ENCODE measurements at places on chromosomes 5 and 9.

DNA sequence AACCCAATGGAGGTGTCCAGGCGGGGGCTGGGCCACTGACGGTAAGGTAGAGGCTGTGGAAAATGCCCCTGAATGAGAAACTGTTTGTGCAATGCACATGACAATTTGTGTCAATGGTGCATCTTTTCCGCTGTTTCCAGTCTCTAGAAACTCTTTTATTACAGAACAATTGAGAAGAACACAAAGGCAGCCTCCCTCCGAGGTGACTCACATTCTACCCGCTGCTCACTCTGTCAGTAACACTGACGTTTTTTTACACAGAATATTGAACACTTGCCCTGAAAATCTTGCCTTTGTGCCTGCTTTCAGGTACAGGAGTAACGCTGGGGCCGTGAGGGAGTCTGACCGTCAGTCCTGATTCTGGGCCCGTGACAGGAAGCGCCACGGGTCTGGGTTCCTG is 11.7 kb upstream of the TENT4A start:
- DNase-seq, result no peak

DNA sequence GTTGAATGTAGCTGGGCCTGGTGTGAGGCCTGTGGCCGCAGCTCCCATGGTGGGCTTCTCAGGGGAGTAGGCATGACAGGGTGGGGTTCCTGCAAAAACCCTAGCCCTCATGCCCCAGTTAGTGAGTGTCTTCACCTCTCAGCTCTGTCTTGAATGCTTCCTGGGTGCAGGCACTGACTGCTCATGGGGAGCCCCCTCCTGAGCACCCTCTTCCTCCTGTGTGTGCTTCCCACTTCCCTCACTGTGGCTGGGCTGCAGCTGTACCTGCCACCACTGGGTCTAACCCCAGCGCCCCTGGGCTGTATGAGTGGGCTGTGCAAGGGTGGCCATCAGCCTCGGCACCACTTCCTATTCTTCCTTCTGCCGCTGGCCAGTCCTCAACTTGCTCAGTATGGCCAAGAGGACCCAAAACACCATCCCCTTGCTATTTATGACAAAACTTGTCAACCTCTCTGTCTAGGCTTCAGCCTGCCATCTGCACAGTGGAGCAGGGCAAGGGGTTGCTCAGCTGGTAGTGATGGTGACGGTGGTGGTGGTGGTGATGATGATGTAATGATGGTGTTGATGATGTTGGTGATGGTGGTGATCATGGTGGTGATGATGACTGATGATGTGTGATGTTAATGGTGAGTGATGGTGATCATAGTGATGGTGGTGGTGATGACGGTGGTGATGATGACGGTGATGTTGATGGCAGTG is 67.5 kb downstream of the RXRA start:
- DNase-seq, result no peak

DNA sequence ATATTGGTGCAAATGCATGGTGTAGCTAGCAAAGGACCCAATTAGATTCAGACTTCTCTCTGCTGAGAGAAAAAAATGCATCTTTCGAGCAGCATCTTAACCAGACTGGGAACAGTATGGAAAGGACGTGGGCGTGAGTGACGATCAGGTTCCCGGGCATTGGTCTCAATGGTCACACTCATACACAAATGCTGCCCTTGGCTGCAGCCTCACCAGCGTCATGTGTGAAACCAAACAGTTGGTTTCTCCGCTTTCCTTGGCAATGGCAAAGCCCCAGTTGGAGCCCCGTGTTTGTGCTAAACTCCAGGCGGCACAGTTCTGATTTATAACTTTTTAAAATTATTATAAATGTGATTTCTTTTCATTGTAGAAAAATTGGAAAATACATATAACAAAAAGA is 237.8 kb downstream of the SEC61B start:
- DNase-seq, result no peak

DNA sequence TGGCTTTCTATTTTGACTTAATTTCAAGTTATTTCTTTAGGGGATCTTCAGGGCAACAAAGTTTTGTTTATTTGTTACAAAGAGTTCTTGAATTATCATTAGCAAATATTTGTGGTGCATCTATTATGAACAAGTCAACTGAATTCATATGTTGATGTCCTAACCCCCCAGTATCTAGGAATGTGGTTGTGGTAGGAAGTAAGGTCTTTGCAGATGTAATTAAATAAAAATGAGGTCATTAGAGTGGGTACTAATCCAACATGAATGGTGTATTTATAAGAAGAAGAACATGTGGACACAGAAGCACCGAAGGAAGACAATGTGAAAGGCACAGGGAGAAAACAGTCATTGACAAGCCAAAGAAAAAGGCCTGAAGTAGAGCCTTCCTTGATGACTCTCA is 474.0 kb upstream of the DAB2 start:
- DNase-seq, result no peak

- DNase-seq, result no peak
Observed at GRCh38 chr9:124835026-124835557, 18.2 kb upstream of the WDR38 start.

DNA sequence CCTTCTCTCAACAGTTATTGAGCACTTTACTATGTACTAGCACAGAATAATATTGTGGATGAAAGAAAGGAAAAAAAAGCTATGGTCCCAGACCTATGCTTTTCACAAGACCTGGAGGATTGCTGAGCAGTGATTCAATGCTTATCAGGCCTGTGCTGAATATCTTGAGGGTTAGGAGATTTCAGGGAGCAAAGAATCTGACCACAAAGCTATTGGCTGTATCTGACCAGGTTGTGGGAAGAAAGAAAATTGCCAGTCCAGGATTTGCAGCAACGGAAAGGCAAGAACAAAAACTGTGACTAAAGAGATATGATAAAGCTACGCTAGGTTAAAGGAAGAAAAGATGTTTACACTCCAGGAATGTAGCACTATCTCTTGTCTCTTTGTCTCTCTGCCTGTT is 14.9 kb upstream of the MACIR start:
- no peak for DNase-seq

DNA sequence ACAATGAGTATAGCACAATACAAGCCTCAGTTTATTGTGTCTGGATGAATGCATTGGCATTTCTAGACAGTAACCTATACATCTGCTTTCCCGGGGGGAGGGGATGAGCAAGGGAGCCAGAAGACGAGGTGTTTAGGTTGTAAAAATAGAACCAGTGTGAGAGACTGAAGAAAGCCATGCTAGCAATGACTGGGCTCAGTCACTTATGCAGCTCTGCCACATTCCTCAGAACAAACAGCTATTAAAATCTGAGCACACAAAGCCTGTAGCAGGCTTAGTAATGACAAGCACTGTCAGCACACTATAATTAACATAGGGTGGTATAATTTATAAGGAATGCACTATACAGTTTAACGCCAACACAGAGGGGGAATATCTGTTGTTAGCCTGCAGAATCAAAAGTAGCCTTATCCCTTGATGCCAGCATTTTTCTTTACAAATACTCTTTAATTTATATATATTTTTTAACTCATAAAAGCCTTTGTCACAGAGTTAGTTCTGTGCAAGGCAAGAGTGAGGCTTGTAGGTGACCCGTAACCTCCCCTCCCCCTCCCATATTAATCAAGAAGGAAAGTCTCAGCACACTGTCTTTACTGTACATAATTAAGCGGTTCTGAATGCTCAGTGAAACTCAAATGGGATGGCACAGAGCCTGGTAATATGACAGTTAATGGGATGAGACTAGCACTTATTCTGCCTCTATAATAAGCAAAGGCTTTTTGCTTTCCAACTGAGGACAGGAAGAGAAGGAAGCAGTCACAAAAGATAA is 295.4 kb downstream of the CSNK1G3 start:
- no peak for DNase-seq

DNA sequence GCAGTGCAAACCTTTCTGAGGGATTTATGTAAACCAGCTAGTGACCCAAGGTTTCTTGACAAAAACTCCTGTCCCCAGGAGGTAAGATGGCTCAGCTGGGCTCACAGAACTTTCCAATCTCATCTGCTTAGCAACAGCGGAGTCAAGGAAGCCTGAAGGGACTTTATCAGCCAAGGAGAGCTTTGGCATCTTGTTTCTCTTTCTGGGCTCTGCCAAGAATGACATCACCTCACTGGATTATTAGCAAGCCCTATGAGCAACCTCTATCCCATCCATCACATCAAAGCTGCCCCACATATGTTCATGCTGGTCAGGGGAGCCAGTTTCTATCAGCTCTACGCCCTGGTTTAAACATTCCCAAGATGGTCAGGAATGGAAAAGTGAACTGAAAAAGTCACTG is 461.3 kb downstream of the ENC1 start:
- DNase-seq, result no peak

DNA sequence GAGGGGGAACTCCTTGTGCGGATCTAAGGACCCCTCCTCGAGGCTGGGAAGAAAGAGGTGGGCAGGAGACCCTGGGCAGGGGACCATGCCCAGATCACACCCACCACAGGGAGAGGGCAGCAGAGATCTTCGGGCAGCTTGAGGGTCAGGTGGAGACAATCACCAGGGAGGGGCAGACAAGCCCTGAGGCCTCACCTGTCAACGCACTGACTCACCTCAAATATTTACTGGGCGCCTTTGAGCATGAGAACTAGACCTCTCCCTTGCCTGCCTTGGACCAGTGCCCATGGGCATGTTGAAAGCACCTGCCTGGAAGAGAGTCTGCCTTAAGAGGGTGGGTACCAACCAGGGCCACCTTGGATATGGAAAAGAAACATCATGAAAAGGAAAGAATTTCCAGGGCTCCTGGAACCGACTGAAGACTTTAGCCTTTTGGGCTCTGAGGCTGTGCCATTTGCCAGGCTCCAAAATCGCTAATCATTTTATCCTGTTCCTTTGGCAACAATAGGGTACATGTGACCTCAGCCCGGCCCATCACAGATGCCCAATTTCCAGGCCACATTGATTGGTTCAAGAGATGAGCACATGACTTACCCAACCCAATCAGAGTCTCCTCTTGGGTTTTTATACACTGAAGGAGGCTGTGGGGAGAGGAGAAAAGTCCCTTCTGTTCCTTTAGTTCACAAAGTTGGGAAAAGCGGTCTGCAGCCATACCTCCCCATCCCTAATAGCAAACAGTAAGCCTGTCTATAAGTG is 10.4 kb upstream of the SPINK4 start:
- no peak for DNase-seq

DNA sequence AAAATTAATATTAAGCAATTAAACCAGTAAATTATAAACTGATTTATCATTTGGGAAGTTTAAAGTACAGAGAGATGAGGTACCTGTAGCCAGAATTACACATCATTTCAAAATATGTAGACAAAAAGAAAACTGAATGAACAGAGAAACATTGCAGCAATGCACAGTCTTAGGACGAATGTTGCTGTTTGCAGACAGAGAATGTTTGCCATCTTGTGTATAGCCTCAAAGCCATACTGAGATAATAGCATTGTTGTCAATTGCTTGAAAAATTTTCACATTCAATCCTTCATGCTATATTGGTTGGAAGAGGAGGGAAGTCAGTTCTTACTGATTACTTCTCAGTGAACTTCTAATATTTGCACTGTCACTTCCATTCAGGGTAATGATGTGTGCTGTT is 326.2 kb downstream of the PRR16 start:
- no peak for DNase-seq

- no peak for DNase-seq
Observed at GRCh38 chr9:77944556-77945243, 86.9 kb downstream of the GNAQ start.

GRCh38 chr9:87557996-87558395 is 60.3 kb downstream of the DAPK1 start:
- no peak for DNase-seq

- DNase-seq, result no peak
Observed at GRCh38 chr5:665541-665955, 27.6 kb downstream of the TPPP start.

- no peak for DNase-seq
Observed at GRCh38 chr5:148436029-148436428, 52.3 kb downstream of the FBXO38 start.

DNA sequence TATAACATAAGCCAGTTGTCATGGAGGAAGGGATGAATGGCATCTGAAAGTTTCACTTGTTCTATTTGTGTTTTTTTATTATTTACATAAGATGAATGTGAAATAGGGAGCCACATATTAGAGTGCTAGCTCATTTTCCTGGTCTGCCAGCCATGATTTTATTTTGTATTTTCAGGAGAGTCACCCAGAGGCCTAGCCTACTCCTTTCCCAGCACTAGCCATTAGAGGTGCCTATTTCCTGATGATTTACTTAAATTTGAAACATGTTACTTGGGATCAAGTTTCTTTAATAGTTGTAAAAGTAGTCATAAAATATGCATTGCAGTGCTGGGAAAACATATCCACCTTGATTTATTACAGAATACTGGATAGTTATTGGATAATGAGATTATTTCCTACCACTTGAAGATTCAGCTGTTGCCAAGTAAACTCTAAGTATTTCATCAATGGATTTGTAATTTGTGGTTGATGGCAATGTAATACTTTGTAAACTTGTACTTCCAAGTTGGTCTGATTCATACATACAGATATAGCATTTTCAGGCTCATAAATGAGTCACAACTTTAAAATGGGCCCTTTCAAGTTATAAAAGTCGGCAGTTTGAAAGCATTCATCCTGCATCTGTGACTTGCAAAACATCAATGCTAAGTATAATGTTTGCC is 50.8 kb downstream of the KCNN2 start:
- no peak for DNase-seq

- DNase-seq, result no peak
Observed at GRCh38 chr5:50853151-50853550, 186.7 kb downstream of the PARP8 start.

DNA sequence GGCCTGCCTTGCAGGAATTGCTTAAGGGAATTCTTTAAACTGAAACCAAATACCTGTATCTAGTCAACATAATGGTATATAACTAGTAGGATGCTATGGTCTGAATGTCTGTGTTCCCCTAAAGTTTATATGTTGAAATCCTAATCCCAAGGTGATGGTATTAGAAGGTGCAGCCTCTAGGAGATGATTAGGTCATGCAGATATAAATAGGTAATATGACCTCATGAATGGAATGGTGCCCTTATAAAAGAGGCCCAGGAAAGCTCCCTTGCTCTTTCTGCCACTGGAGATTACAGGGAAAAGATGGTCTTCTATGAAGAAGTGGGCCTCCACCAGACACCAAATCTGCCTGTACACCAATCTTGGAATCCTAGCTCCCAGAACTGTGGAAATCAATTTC is 7.4 kb upstream of the KIAA1958 start:
- no peak for DNase-seq

DNA sequence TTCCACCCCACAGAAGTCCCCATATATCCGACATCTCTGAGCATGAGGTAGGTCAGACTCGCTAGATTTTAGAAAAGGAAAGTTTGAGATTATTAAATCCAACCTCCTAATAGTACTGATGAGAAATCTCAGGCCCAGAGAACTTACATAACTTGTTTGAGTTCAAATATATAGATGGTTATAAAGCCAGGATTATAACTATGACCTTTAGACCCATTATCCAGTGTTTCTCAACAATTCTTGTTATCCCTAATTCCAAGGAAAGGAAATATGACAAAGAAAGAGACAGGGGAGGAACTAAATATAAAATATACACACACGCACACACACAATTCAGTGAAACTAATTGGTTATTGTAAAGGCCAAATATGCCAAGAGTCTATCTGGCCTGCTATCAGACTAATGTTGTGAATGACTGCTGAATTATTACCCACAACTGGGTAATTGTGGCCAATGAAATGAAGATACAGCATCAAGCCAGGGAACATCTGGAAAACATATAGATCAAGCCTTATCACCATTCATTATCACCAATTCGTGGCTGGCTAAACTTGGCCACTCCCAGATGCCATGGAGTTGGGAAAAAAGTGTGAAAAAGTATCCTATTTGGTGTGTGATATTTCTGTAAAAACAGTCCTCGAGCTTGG is 248.4 kb downstream of the PRELID2 start:
- no peak for DNase-seq
